H9 (cell line): ENCODE measurements at places on chromosomes 16 and 17.

DNA sequence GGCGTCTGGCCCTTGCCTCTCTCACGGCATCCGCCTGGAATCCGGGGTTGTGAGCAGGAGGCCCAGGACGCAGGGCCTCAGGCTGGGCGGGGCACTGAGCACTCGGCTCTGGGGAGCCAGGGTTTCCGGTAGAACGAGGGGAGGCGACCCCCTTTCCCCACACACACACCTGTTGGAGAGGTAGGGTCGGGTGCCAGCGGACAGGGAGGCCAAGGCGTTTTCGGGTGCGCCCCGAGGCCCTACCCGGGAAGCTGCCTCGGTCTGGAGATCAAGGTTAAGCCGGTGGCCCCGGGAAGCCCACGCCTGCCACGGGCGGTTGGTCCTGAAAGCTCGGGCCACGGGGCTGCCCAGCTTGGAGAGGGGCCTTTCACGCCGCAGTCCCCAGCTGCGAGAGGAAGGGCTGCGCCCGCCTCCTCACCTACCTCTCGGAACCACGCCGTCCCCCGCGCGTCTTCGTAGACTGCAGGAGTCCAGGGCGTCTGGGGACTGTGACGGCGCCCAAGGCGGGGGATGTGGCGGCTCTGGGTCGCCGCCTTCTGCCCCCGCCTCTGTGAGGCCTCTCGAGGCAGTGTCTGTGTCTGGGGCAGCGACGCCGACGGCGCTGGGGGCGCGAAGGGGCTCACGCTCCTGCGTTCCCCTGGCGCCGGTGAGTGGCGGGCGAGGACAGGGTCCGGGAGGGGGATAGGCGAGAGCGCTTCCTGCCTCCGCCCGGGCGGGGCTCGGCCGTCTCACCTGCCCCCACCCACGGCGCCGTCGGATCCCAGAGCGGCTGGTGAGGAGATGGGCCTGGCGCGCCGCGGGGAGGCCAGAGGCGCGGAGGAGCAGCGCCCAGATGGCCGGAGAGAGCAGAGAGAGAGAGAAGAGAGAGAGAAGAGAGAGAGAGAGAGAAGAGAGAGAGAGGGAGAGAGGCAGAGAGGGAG, 20.3 kb upstream of the HOXB9 start:
- H3K27ac ChIP-seq, result no peak overlapping the region
- H3K4me1 ChIP-seq, result no peaks in the 10 kb centered on the region
- H3K27me3 ChIP-seq, result peaks cover 79% of the 10 kb centered on the region
- DNase-seq, result peak; percentile 74

GRCh38 chr17:41307647-41308046, 1.5 kb downstream of the KRTAP16-1 start:
- no peaks in the 10 kb centered on the region for H3K4me1 ChIP-seq
- no peak for DNase-seq
- no peaks in the 10 kb centered on the region for H3K36me3 ChIP-seq
- H3K27me3 ChIP-seq, result no peaks in the 10 kb centered on the region
- H3K4me3 ChIP-seq, result no peak overlapping the region

DNA sequence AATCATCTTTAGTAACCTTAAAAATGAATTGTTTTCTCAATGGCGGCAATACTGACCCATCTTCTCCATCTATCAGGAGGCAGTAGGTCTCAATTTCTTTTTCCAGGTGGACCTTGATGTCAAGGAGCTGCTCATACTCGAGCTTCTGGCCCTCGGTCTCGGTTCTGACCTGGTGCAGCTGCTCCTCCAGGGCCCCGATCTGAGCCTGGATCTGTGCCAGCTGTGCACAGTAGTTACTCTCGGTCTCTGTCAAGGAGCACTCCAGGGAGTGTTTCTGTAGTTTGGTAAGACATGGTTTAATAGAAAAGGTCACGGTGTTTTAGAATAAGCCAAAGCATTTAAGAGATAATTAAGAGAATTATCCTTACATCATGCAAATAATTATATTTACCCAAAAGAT, 4.9 kb downstream of the KRT27 start:
- no peaks in the 10 kb centered on the region for H3K27me3 ChIP-seq
- no peaks in the 10 kb centered on the region for H3K4me1 ChIP-seq
- H3K4me3 ChIP-seq, result no peak overlapping the region
- no peak overlapping the region for H3K27ac ChIP-seq
- DNase-seq, result no peak
- no peaks in the 10 kb centered on the region for H3K36me3 ChIP-seq

DNA sequence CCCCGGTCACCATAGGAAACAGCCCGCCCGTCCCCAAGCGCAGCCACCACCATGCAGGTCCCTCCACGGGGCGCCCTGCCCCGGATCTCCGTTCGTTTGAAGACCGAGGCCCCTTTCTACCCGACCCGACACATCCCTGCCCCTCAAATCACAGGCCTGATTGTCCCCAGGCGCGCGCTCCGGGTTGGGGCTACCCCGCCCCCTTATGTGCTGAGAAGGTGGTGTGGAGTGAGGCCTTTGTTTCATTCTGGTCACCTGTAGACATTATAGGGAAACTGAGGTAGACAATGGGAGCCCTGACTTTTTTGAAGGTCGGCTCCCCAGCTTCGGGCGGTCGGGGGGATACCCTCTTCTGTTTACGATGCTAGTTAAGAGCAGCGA, 763 bp upstream of the ACTG1 start:
- H3K4me1 ChIP-seq, result peaks cover 3% of the 10 kb centered on the region; the same call in 1 of the 2 replicates
- DNase-seq, result peak; percentile 90
- H3K4me3 ChIP-seq, result peak overlapping the region; percentile 68
- H3K36me3 ChIP-seq, result peaks cover 43% of the 10 kb centered on the region
- H3K27me3 ChIP-seq, result no peaks in the 10 kb centered on the region; the same call in 1 of the 2 replicates
- H3K27ac ChIP-seq, result no peak overlapping the region

- H3K36me3 ChIP-seq, result no peaks in the 10 kb centered on the region
- H3K27ac ChIP-seq, result no peak overlapping the region
- H3K4me1 ChIP-seq, result no peaks in the 10 kb centered on the region; the same call in 1 of the 2 replicates
- H3K4me3 ChIP-seq, result no peak overlapping the region
Measured at GRCh38 chr16:61715393-61715792, 320.8 kb downstream of the CDH8 start.

DNA sequence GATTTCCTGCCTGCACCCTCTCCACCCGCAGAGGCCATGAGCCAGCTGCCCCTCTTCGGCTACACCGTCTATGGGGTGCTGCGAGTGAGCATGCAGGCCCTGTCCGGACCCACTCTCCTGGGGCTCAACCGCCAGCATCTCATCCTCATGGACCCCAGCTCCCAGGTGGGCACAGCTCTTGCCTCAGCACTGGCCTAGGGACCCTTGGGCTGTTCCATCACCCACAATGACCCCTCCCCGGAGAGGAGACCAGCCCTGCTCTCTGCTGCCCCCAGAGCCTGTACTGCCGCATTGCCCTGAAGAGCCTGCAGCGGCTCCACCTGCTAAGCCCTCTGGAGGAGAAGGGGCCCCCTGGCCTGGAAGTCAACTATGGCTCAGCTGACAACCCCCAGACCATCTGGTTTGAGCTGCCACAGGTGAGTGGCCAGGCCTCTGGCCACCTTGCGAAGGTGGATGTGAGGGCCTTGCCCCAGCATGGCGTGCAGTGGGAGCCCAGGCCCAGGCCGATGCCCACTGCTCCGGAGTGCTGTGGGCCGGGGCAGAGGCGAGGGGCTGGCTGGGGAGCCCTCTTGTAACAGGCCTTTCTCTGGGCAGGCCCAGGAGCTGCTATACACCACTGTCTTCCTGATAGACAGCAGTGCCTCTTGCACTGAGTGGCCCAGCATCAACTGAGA, 7.3 kb upstream of the SMIM5 start:
- H3K27ac ChIP-seq, result no peak overlapping the region
- H3K4me1 ChIP-seq, result no peaks in the 10 kb centered on the region
- H3K4me3 ChIP-seq, result no peak overlapping the region
- H3K36me3 ChIP-seq, result no peaks in the 10 kb centered on the region
- DNase-seq, result peak; percentile 87

GRCh38 chr16:89442588-89442987, 47.8 kb downstream of the ANKRD11 start:
- H3K36me3 ChIP-seq, result peaks cover 2% of the 10 kb centered on the region; the same call in 1 of the 3 replicates
- no peaks in the 10 kb centered on the region for H3K27me3 ChIP-seq
- DNase-seq, result no peak
- H3K4me1 ChIP-seq, result peaks cover 11% of the 10 kb centered on the region; the same call in 1 of the 2 replicates

DNA sequence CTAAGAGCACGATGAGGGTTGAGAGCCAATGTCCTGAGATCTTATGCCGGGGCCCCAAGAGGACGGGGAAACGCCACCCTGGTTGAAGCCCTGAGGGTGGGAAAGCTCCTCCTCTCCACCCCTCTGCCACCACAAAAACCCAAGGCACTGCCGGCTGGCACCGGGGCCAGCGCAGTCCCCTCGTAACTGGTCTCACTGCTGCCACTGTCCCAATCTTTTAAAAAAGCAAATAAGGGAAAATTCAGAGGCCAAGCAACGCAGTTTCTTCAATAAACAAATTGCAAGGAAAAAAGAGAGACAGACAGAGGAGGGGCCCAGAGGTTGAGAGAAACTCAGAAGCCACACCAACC, 6.7 kb downstream of the GRIN2C start:
- no peaks in the 10 kb centered on the region for H3K4me1 ChIP-seq
- no peak overlapping the region for H3K27ac ChIP-seq
- DNase-seq, result no peak

GRCh38 chr17:32880671-32881453, 3.9 kb upstream of the MYO1D start:
- no peaks in the 10 kb centered on the region for H3K36me3 ChIP-seq
- no peak for DNase-seq
- H3K27me3 ChIP-seq, result no peaks in the 10 kb centered on the region
- H3K4me3 ChIP-seq, result no peak overlapping the region
- no peaks in the 10 kb centered on the region for H3K4me1 ChIP-seq

DNA sequence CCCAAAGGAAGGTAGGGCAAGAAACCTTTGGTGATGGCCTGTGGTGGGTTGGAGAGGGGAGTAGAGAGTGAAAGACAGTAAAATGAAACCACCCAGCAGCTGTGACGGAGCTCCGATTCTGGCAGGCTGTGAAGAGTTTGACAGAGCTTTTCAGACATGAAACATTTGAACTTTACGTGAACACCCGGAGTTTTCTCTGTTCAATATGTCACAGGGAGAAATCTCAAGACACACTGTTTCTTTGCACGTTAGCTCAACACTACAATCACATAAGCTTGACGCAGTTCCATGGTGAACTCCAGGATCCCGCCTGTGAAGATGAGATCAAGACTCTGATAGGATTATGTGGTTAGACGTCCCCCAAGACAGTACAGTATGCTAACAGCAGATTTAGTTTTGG, 79.6 kb upstream of the CDH11 start:
- no peak overlapping the region for H3K4me3 ChIP-seq
- no peak overlapping the region for H3K27ac ChIP-seq
- no peaks in the 10 kb centered on the region for H3K4me1 ChIP-seq
- H3K27me3 ChIP-seq, result no peaks in the 10 kb centered on the region
- no peak for DNase-seq

DNA sequence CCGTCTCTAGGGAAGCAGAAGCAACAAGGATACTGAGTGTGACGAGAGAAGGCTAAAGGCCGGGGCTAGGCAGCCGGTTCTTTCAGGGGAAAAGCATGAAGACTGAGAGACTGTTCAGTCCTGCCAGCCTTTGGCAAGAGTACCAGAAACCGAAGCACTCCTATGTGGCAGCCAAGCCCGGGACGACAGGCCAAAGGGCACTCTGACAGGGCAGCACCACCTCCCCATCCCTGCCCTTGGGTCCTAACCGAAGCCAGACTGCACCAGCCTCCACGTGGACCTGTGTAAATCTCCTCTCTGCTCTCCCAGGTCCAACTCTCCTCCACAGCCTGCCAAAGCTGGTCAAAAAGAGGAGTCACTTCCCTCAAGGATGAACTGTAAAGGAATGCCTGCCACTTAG, 23.5 kb upstream of the ALOX15 start:
- no peaks in the 10 kb centered on the region; the same call in 1 of the 2 replicates for H3K4me1 ChIP-seq
- H3K27me3 ChIP-seq, result no peaks in the 10 kb centered on the region
- no peak overlapping the region for H3K4me3 ChIP-seq
- no peak overlapping the region for H3K27ac ChIP-seq

DNA sequence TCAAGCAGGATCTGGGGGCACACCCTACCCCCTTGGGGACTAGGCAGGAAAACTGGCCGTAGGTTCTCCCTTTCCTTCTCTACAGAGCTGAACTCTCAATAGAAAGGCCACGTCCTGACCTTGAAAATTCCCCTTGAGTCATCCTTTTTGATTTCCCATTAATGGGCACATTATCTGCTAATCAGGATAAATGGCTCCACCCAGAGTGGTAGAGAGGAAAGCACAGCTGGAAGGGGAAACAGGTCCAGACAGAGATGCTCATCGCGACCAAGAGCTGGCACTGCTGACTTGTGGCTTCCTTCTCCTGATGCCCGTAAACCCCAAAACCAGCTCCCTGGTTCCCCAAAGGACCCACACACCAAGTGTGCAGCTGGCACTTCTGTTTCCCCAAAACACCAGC, 206.5 kb upstream of the CDH5 start:
- DNase-seq, result no peak
- H3K27me3 ChIP-seq, result no peaks in the 10 kb centered on the region
- H3K4me3 ChIP-seq, result no peak overlapping the region

GRCh38 chr16:53372992-53373871, 61.0 kb upstream of the RBL2 start:
- peak; percentile 60 for DNase-seq
- H3K4me3 ChIP-seq, result no peak overlapping the region
- no peaks in the 10 kb centered on the region for H3K4me1 ChIP-seq
- no peaks in the 10 kb centered on the region for H3K36me3 ChIP-seq
- H3K27me3 ChIP-seq, result no peaks in the 10 kb centered on the region

DNA sequence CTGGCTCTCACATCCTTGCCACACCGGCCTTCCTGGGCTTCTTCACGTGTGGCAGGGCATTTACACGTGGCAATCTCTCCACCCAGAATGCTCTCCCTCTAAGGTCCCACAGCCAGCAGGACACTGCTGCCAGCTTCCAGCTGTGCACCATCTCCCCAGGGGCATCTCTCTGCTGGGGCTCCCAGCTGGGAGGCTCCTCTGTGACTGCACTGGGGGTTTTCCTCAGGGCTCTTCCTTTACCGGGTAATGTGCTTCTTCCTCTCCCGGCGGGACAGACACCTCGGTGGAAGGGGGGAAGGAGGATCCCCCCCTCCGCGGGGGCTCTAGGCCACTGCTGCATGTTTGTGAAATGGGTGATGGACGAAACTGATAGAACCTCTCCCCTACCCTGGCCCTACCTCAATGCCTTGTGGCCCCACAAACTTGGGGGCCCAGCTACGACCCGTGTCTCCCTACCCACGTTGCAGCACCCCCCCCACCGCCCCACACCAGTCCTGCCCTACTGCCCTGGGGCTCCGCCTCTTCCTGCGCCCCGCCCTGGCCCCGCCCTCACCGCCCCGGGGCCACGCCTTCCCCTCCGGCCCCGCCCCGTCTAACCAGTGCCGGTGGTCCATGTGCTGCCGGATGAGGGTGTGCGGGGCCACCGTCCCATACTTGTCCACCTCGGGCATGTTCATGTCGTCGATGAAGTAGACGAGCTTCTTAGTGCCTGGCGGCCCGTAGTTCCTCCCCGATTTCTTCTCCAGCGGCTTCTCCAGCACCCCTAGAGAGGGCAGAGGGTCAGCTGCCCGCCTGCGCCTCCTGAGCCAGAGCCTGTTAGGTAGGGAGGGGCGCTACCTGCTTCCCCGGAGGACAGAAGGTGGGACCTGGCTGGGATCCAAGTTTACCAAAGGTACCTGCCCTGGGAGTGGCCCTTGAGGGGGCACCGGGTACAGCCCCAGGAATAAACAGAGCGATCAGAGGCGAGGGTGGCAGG, 92.6 kb downstream of the DNAH17 start:
- peak overlapping the region; percentile 72 for H3K4me3 ChIP-seq
- DNase-seq, result peak; percentile 89
- H3K4me1 ChIP-seq, result no peaks in the 10 kb centered on the region
- H3K36me3 ChIP-seq, result peaks cover 4% of the 10 kb centered on the region
- H3K27me3 ChIP-seq, result no peaks in the 10 kb centered on the region
- no peak overlapping the region for H3K27ac ChIP-seq

- no peak overlapping the region for H3K27ac ChIP-seq
- no peak overlapping the region for H3K4me3 ChIP-seq
- peaks cover 16% of the 10 kb centered on the region for H3K36me3 ChIP-seq
- no peaks in the 10 kb centered on the region for H3K4me1 ChIP-seq
- DNase-seq, result no peak
Measured at GRCh38 chr17:19275457-19276127, 38.4 kb downstream of the EPN2 start.
